ENCODE measurements at places on chromosomes 16 and 17. TPM values are rescaled to one million over a fixed set of nuclear protein-coding genes. Genes with fewer than 3 reads are reported as not detected.

CD7 gene
- not detected for total RNA-seq

SLFN13 gene
- 8.9 TPM for total RNA-seq

GSG1L2 gene
- not detected for total RNA-seq

KRTAP3-2 gene
- total RNA-seq, result not detected

NUBP2 gene
- total RNA-seq, result 92.0 TPM

CLEC10A gene
- not detected for total RNA-seq
